ENCODE measurements at places on chromosomes 3 and 15.
A peak's percentile ranks its signal among the peaks of the same experiment; 100 is the strongest.

DNA sequence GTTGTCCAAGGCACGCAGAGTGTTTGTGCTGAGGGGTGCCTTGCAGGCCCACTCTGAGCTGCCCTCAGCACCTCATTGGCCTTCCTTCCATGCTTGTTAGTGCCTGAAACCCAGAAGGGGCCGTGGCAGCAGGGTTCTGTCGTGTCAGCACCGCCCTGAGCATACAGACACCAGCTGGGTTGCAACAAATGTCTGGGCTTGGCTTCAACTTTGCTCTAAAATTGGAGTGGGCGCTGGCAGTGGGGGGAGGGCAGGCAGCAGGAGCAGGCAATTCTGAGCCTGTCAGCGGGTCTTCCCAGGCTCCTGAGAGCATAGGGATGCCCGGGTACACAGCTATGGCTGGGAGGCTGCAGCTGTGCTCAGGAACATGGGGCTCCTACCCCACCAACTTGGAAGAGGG lies 464.3 kb downstream of the EPHA3 start:
- DNase-seq: no peak

DNA sequence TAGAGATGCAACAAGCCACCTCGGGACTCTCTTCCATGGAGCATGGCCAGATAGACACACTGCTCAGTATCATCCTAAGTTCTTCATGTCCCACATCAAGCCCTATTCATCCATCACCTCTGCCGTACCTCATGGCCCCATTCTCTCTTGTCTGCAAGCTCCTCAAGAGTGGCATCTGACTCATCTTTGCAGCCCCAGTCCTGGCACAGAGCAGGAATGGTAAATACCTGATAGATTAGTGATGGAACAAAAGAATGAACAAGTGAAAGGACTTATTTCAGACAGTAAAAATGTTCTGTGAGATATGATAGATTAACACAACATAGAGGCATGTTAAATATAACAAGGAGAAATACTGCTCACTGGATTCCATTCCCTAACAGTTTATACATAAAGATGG lies 176.4 kb downstream of the ISL2 start:
- DNase-seq: no peak

- peak; percentile 54 for DNase-seq
Measured at GRCh38 chr3:143445118-143445517, 325.5 kb downstream of the CHST2 start.

DNA sequence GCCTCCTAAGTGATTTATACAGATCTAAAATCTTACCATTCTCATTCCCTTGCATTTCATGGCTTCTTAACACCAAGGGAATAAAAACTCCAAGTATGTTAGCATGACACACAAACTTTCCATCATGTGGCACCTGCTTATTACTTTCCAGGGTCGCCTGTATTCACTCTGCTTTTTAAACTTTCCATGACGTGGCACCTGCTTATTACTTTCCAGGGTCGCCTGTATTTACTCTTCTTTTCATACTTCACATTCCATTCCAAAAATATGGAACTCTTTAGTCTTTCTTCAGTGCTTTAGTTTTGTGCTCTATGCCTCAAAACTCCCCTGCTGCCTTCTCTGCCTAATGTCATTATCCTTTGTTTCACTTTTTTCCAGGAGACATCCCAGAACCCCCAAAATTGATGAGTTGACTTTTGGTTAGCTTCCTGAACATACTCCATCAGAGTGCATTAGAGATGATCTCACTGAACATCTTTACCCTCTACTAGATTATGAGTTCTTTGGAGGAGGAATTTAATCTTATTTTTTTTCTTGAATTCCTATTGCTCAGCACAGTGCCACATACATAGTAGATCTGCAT lies 47.0 kb downstream of the CALML4 start:
- DNase-seq: no peak

DNA sequence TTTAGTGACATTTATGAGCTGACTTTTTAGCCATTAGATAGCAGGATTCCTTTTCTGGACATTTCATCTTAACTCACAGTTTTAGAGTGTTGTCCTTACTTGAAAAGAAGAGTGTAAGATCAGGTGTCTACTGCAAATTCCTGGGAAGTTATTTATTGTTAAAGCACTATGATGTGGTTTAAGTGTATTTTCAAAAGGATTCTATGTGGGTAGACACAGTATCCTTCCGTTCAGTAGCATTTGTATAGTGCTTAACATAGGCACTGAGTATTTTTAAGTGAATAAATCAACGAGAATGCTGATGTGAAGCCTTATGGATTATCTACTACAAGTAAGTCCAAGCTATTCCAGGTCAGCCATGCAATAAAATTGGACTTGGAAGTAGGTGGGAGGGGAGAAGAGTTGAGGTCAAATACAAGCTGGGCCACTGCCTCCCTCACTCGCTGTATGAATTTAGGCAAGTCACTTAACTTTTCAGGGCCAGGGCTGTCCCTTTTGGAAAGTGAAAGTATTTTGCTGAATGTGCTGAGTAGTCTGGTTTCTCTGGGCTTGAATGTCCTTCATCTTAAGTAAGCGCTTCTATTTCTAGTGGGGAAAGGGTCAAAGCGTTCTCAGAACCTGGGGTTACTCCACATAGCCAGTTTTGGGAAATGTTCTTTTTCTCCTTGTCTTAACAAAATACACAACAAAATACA lies 48.6 kb downstream of the GAP43 start:
- peak; percentile 32 for DNase-seq

- DNase-seq: peak; percentile 57
Measured at GRCh38 chr15:63551400-63551799, 45.8 kb upstream of the FBXL22 start.

DNA sequence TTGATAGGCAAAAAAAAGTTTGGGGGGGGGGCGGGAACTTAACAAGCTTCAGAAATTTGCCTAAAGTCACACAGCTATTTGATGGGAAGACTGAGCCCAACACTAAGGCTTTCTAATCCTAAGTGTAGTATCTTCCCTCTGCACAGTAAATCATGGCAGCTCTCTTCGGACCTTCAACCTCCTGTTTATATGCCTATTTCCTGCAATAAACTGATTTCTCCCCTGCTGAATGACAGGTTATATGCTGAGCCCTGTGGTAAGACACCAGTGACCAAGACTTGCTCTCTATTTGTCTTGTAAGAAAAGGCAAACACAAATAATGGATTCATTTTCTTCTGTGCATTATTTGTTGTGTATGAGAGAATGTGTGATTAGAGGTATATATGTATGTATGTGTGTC lies 355.8 kb upstream of the ARRDC4 start:
- no peak for DNase-seq

GRCh38 chr3:173800154-173800553 lies 402.6 kb downstream of the NLGN1 start:
- no peak for DNase-seq

DNA sequence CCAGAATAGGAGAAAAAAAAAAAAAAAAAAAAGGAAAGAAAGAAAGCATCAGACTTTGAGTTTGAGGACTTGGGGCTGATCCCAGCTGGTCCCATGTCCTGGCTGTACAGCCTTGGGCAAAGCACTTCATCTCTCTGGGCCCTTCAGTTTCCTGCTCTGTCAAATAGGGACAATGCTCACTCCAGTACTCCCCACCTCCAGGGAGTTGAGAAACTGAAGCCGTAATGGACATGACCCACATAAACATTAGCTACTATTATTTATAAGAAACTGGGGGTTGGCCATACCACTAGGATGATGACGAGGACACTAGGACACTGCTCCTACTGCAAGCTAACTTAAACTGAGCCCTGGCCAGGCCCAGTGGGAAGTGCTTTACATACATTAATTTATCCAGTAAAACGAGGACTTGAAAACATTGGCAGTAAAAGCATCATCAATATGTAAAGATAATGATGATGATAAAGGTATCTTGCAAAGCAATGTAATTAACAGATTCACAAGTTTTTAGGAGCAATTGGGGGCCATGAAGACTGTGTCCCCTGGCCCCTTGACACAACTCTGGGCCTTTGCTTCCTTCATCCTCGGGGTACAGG lies 22.9 kb upstream of the SMAD6 start:
- no peak for DNase-seq

GRCh38 chr3:46671541-46672348 lies 21.7 kb downstream of the ALS2CL start:
- DNase-seq: no peak

DNA sequence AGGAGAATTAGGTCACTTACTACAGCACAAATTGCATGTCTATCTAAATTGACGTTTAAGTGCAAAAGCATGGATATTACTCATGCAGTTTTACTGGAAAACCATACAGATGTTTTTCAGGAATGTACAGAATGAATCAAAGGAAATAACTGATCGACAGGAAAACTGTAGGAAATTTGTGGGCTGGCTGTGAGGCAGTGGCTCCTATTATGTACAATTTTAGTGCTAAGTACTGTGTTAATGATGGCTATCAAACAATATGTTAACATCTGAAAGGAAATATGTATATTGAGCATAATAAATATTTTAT lies 6.9 kb downstream of the NUDT16 start:
- DNase-seq: peak; percentile 17

- DNase-seq: no peak
Measured at GRCh38 chr3:107542665-107543064, 19.9 kb downstream of the BBX start.

DNA sequence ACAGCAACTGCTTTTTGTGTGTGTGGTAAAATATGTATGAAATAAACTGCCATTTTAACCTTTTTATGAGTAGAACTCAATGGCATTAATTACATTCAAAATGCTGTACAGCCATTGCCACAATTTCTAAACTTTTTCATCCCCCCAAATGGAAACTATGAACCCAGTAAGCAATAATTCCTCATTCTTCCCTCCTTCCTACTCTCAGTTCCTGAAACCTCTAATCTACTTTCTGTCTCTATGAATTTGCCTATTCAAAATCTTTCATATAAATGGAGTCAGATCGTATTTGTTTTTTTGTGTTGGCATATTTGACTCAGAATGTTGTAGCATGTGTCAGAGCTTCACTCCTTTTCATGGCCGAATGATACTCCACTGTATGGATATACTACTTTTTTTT lies 5.3 kb upstream of the BLM start:
- DNase-seq: peak; percentile 66

DNA sequence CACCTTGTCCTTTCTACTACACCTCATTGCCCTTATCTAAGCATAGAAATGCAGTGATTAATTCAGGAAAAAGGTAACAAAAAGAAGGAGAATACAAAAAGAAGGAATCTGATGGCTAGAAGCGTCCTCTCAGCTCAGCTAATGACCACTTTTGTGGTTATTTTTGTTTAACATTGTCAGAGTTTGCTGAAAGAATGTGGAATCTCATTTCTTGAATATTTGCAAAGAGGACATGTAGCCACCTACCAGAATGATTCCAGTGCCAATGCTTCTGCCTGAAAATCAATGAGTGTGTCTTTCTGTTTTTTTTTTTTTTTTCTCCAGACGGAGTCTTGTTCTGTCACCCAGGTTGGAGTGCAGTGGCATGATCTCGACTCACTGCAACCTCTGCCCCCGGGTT lies 24.5 kb downstream of the NANOGP8 start:
- no peak for DNase-seq

- DNase-seq: no peak
Measured at GRCh38 chr3:13010780-13011572, 62.3 kb downstream of the IQSEC1 start.

- DNase-seq: no peak
Measured at GRCh38 chr15:64017082-64017588, 29.1 kb downstream of the DAPK2 start.

- DNase-seq: no peak
Measured at GRCh38 chr15:58038426-58039078, 27.0 kb downstream of the ALDH1A2 start.

DNA sequence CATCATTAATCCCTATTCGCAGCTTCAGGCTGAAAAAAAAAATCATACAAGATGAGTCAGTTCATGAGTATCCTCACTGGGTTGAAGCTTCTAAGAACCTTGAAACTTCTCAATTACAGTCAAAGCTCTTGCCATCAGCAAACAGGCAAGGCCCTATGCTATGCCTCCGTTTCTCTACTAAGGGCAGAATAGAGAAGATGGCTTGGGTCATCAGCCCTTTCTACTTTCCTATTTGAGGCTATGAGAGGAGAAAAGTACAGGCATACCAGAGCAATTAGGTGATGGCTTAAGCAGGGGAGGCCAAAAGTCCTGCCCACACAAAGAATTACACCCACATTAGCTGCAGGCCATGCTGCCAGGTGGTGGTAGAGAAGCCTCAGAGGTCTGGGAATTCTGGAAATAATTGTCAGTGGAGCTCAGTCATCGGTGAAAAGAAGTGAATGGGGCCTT lies 89.0 kb downstream of the MRPL46 start:
- DNase-seq: no peak

- no peak for DNase-seq
Measured at GRCh38 chr3:145490088-145491048, 670.6 kb downstream of the PLOD2 start.

DNA sequence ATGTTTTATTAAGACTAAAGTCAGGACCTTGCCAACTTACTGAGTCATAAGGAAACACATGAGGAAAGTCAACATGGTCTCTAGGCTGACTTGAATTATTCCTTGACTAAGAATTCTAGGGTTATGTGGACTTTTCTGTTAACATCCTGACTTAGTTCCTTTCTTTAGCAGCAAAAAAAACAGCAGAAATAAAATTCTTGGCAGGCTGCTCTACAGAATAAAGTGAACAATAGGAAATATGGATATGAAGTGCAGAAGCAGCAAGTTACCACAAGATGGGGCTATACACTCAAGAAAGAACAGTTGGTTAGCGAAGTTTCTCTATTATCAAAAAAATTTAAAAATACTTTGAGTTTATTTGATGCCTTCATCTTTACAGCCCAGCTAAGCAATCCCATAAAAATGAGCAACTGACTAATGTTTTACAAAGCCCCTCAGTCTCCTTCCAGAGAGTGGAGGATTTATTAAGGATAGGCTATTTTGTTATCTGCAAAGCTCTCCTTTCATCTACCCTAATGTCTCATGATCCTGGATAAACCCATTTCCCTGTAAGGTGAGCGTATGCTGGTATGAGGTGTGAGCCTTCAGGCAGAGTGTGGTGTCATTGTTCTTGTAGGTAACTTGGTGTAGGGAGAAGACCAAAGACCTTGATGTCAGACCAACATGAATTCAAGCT lies 23.1 kb upstream of the MCCC1 start:
- DNase-seq: peak; percentile 66

GRCh38 chr3:151283907-151284461 lies 5.6 kb upstream of the P2RY14 start:
- DNase-seq: peak; percentile 73

- no peak for DNase-seq
Measured at GRCh38 chr3:125622381-125622791, 27.1 kb upstream of the OSBPL11 start.

DNA sequence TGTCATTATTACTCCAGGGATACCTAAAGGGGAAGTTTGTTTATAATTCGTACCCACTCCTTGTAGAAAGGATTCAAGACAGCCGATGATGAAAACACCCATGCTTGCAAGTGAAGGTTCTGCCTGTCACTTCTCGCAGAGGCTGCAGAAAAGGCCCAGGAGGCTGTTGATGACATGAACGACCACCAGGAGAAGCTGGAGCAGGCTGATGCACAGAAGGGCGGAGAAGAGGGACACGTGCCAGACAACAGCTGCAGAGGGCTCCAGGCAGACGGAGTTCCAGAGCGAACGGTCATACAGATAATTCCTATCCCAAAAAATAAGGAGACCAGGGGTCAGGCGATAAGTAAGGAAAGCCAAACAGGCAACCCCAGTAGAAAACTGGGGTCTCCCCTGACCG lies 5.7 kb upstream of the DYNLT2B start:
- DNase-seq: no peak

- DNase-seq: no peak
Measured at GRCh38 chr3:185519021-185519420, 20.2 kb upstream of the TMEM41A start.

- DNase-seq: no peak
Measured at GRCh38 chr3:21944251-21944650, 193.2 kb upstream of the ZNF385D start.
